Activated CD4-positive, alpha-beta T cell treated with anti-CD3 and anti-CD28 coated beads, Interleukin-2, amount 50 U/mL, for 4 hours (primary cell): ENCODE measurements at places on chromosomes 1 and 21.

DNA sequence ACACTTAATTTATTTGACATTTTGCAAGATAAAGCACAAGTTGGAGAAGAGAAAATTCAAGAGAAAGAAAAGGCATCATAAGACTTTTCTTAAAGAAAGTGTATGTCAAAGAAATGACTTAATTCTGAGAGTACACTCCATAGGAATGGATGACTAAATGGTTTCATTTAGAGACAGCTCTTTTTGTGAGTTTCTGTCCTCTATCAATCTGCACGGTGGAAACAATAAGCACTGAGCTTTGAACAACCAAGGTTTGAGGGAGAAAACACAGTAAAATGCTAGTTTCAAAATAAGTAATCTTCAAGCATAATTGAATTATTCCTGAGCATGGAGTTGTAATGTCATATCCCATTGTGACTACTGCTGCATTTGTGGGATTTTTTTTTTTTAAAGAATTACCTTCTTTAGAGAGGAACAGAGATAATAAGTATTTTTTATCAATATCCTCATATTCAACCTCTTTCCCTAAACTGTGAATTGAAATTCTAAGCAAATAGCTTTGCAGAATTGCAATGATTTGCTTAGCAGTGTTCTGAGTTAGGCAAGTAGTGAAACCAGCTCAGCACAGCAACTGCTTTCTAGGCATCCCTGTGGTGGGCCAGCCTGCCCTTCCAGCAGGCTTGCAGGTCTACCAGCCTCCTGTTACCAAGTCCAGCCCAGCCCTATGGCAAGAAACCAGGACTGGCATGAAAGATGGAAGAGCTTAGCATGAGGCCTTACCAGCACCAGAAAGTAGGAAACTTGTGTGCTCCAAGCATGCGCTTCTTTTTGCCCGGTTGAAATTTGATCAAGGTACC is 38.2 kb downstream of the KCNJ6 start:
- no peak for DNase-seq

- no peak for DNase-seq
Measured at GRCh38 chr1:15296585-15297321, 49.7 kb downstream of the FHAD1 start.

- DNase-seq: no peak
Measured at GRCh38 chr21:24941316-24942185, 665.7 kb downstream of the MRPL39 start.

DNA sequence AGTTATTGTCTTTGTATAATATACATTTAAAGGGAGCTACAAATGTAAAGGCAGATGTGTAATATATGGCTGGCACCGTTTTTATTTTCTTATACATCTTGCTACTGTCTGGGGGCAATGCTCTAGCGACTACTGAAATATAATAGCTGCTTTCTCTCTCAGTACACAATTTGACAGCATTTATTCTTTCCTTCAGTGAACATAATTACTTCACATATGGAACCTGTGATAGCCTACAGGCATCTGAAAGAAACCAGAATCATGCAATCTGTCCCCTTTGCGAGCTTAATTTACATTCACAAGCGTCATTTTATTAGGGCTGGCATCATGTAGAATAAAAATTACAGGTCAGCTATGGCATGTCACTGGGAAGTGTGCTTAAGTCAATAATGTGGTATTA is 557.5 kb upstream of the PTBP2 start:
- no peak for DNase-seq

DNA sequence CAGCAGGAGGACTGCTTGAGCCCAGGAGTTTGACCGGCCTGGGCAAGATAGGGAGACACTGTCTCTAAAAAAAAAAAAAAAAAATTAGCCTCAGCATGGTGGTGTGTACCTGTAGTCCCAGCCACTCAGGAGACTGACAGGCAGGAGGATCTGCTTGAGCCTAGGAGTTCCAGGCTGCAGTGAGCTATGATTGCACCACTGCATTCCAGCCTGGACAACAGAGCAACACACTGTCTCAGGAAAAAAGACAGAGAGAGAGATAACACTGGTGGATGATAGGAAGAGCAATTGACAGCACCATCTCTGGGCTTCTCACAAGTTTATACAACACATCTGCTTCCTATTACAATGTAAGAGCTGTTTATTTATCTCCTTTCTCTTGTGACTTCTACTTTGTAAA is 2.4 kb upstream of the RNU11 start:
- no peak for DNase-seq

DNA sequence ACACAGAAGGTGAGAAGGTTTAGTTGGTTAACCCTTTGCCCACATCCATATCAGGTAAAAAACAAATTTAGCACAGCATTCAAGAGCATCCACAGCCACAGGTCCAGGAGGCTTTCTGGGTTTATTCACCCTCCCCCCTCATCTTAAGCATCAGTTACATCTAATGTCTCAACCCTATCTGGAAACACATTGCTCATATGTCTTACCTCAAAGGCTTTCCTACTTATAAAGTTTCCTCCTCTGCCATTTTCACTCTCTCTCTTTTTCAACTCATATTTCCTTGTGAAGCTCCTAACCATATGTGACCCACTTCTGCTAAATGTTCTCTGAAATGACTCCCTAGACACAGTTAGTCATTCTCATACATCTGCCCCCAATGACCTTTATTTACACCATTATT is 47.9 kb upstream of the RUNX1 start:
- no peak for DNase-seq

- no peak for DNase-seq
Measured at GRCh38 chr1:214219902-214220301, 61.1 kb upstream of the SMYD2 start.

DNA sequence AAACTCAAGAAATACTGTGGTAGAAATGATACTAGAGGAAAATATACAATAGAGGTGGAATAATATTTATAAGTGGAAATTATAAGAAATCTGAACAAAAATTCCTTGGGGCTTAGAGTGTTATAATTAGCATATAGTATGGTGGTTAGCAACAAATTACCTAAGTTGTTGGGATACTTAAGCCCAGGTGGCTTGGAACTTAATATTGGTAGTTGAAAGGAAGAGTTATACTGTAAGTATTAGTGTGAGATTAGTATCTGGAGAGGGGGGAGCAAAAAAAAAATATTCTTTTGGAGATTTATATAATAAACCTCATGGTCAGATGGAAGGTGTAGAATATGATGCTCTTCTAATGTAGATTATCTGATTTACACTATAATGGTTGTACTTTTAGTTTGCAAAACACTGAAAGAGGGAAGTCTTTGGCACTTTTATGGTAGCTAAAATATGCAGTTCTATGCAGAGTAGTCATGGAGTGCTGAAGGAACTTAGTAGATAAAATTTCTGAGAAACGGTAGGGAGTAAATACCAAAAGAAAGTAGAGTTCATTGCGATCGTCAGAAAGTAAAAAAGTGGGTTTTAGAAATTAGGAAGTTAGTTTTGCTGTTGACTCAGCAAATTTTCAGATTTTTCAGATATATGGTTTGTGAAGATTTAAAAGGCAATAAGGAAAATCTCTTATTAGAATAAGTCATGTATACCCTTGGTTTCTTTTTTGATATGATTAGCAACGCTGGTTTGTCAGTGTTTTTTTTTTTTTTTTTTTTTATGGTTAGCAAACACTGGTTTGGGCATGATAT is 45.7 kb downstream of the MTF2 start:
- DNase-seq: no peak

DNA sequence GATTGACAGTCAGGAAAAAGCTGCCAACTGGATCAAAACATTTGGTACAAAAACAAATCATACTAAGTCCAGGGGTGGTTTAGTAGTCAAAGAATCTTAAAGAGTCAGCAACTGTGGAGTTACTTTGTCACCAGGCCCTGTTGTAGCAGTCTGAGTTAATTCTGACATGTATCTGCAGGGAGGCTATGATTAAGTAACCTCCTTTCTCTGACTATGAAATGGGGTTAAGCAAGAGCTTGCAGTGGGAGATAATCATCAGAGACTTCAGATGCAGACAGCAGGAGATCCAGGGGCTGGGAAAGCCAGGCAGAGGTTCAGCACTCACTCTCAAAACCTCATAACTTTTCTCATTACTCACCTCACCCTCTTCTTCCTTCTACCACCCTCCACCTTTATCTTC is 99.2 kb upstream of the BTG3 start:
- no peak for DNase-seq

GRCh38 chr1:28232558-28233263 is at the start of gene DNAJC8:
Gene DNAJC8, minus strand, starts transcription at chr1:28233029. Its CDS starts 31 bp downstream, at chr1:28232998.
- peak; percentile 95 for DNase-seq

GRCh38 chr1:86753700-86754099 is 49.3 kb downstream of the SH3GLB1 start:
- DNase-seq: no peak

DNA sequence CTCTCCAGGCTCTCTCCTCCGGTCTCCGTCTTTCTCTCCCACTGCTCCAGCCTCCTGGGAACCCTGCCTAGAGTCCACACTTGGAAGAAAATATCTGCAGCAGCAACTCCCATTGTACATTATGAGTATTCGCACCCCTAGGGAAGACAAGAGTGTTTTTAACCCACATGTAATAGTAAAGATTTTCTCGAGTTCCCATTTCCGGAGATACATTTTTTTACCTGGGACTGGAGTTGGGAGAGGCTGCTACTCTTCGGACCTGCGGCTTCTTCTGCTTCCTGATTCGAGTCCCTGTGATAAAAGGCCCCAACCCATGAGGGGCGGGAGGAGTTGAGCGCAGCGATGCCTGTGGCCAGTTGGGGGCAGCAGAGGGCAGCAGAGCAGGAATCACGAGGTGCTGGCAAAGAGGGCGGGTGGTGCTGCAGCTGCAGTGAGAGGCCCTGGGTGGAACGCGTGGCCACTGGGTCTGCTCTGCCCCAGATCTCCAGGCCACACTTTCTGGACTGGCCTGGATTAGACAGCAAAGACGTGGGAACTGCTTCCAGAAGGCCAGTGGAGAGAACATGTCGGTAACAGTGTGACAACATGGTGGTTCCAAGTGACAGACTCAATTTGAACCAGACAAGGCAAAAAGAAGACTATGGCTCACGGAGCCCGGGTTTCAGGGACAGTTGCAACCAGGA is 221.0 kb upstream of the CSF3R start:
- DNase-seq: peak; percentile 23

DNA sequence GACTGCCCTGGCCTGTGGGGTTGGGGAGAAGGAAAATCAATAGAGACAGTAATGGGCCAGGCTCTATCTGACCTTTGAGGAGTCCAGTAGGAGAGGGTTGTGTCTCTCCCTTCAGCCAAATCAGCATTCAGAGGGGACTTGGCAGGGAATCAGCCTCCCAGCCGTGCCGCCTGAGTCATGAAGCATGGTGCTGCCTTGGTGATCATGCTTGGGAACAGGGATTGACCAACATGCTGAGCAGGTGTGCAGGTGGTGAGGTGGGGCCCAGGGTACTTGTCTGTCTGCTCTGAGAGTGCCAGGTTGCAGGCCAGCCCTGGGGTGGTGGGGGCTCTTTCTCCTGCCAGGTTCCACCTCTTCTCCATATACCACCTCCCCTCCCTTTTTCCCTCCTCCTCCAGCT is 58.9 kb upstream of the TLR5 start:
- DNase-seq: no peak

GRCh38 chr1:235295902-235296350 is 32.1 kb downstream of the ARID4B start:
- DNase-seq: no peak

DNA sequence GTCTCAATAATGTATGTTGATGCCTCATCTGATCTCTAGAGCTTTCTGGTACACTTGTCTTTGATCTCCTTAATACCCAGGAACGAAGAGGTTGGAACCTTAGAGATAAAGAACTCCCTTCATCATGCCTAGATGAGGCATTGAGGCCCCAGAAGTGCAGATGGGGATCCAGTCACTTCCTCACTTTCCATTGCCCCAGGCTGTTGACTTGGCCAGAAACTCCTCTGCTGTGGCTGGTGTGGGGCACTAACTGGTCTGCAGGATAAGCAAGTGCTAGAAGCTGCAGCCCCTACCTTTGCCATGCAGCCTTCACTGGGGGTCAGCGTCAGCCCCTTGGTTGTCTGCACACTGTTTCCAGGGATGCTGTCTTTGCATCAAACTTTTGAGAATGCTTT is 49.9 kb downstream of the STUM start:
- DNase-seq: no peak

DNA sequence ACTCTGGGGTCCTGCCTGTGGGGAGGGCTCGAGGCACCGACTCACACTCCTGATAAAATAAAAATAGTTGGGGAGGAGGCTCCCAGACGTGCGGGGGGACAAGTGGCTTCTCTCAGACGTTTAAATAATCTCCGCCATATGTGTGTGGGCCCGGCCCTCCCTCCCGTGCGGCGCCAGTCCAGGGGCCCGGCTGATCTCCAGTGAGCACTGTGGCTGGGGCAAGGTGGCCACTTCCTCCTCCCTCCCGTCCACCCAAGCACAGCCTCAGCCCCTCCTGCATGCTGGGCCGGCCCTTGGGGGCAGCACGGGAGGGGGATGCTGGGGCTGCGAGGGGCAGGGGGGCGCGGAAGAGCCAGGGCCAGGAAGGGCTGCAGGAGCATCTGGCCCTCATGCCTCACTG is 4.0 kb upstream of the PLCH2 start:
- no peak for DNase-seq

DNA sequence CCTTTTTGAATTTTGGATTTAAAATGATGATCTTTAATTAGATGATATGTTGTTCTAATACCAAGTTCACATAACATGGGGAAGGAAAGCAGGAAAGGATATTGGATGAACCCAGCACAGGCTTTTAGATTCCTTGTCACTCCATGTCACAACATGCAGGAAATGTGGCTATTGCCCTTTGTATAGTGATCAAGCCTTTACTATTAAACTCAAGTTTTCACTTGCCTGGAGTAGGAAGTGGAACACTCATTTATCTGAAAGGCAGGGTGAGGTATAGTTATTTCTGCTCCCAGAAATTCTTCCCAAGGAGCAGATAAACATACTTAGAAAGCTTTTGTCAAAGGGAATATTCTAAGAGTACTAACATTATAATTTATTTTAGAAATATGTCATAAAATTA is 37.2 kb upstream of the BCAS2 start:
- no peak for DNase-seq

DNA sequence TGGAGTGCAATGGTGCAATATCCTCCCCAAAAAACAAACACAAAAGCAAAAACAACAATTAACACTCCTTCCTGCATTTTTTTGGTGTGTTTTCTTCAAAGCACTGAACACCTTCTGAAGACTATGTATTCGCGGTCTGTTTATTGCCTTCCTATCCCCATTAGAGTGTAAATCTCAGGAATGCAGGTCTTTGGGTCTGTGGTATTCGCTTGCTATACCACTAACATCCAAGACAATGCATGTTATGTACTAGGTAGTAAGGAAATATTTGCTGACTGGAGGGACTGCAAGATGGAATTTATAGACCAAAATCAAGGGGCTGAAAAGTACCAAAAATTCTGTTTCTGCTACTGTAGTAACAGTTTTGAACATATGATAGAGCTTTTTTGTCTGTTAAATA is 299.4 kb downstream of the RYR2 start:
- no peak for DNase-seq
